ENCODE measurements at places on chromosomes 11 and 22.

DNA sequence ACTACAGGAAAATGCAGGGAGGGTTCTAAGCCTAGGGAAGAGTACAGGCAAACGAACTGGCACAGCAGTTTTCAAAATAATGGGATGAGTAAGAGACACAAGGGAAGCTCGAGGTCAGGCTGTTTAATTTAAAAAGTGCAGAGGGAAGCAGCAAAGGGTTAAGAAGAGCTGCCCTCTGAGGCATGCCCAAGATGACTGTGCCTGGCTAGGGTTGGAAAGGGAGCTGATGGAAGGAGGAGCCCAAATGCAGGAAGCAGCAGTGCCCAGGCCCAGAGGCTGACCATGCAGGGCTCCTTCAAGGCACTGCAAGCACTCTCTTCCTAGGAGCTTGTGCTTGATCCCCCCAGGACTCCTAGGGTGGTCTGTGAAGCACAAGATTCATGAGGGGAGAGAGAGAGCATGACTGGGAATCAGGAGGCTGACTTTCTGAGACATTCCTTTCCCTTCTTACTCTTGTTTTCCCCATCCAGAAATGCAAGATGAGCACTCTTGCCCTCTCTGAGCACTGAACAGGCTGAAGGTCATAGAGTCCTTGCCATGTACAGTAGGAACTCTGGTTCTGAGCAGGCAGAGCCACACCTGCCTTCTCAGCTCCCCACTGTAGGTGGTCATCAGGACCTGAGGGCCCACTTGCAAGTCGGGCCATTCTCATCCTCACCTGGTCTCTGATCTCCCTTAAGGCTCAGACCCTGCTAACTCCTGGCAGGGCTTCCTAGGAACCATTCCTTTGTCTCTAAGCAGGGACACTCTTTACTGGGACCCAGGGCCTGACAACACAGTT, 46.7 kb upstream of the DRD2 start:
- no peak for DNase-seq

DNA sequence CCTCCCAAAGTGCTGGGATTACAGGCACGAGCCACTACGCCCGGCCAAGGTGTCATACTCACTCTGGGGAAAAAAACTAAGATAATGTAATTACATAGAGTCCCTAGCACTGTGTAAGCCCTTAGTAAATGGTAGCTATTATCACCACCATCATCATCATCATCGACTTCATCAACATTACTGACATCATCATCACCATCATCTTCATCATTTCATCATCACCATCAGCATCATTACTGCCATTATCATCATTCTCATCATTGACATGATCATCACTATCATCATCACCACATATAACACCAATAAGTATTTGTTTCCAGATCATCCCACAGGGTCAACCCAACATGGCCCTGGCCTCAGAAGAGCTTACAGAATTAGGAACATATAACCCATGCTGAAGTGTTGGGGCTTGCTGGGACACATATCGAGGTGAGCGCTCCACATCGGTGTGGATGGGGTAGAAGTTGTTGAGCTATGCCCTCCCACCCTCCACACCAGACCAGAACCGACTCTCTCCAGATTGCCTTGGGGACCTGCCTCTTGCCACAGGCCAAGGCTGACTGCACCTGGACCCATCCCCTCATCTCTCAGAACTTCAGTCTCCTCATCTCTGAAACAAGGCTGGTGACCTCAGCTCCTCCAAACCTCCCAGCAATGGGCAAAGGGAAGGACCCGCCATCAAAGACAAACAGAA, 14.7 kb upstream of the CD5 start:
- DNase-seq = no peak

GRCh38 chr11:103842191-103842590, 194.2 kb upstream of the DDI1 start:
- no peak for DNase-seq

- no peak for DNase-seq
Measured at GRCh38 chr11:126533560-126533959, 178.1 kb downstream of the ST3GAL4 start.

- no peak for DNase-seq
Measured at GRCh38 chr11:58917159-58917783, 22.0 kb upstream of the GLYATL1 start.

- DNase-seq = no peak
Measured at GRCh38 chr11:122692444-122692843, 36.9 kb downstream of the UBASH3B start.

- no peak for DNase-seq
Measured at GRCh38 chr11:1942558-1943260, 4.4 kb upstream of the MRPL23 start.

DNA sequence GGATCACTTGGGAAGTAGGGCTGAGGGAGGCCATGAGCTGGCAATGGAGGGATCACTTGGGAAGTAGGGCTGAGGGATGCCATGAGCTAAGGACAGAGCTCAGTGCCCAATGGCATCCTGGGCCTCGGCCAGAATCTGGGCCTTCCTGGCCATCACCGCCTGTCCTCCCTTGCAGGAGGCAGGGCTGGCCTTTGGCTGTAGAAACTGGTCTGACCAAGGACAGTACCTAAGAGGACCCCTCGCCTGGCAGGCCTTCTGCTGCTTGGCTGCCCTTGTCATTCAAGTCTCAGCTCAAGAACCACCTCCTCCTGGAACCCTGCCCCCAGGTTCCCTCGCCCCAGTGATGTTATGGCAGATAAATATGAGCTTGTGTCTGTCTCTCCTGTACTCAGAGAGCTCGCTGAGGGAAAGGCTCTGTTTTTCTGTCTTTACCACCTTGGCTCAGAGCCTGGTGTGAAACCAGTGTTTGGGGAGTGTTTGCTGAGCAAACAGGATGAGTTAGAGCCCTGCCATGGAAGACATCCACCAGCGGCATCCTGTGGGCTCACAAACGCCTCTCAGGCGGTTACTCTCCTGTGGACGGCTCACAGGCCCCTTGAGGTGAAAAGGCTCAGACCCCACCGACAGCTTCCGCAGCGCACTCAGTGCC, 19.3 kb upstream of the RASL10A start:
- DNase-seq = no peak

GRCh38 chr11:77473801-77474683, at the start of gene PAK1:
TSS of gene PAK1 (minus strand) at chr11:77474094. CDS start at chr11:77392520, 81,574 bp downstream.
- no peak for DNase-seq

- DNase-seq = no peak
Measured at GRCh38 chr11:102929166-102929565, 26.4 kb downstream of the MMP13 start.

DNA sequence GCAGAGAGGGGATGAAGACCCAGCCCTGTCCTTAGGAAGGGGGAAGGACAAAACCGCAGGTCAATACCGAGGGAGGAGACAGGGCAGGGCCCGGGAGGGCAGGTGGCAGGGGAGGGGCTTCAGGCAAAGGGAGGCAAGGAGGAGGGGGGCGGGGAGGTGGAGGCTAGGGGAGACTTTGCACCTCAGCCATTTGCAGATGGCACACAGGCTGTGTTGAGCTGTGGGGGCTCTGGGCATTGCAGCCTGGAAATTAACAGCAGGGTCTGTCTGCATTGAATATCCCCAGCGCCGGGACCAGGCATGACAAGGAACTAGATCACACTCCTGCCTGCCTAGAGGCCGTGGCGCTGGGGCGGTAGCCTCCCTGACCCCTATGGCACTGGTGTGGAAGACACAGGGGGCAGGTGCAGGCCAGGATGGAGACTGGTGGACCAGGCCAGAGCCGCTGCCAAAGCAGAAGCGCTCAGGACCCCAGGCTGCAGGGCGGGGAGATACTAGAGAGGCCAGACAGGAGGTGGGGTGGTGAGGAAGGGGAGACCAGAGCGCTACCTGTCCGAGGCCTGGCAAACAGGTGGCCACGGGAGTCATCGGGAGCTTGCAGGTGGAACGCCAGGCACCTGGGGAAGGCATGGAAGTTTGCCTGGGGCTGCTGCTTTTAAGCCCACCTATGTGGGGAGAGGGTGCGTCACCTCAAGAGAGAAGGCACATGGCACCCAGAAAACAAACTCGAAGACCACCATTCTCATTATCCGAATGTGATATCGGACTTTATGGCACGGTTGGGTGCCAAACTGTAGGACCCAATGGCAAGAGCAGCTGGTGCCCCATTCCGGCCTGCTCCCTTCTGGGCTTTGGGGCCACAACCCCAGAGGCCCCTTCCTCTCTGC, 11.5 kb downstream of the CBX6 start:
- no peak for DNase-seq

DNA sequence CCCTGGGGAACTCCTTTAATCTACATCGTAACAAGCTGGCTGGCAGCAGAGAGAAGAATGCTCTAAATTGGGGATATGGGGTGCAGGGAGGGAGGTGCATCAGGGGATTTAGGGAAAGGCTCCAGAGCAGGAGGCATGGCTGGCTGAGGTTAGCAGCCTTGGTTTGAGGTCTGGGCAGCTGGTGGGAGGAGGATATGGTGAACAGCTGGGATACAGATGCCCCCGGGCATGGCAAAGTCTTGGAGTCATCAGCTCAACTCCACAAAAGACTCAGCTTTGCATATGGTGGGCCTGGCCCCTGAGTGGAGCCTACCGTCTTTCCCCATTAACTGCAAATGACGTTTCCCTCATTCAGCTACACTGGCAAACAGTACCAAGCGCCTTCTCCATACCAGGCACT, 5.4 kb downstream of the FAM83F start:
- no peak for DNase-seq

DNA sequence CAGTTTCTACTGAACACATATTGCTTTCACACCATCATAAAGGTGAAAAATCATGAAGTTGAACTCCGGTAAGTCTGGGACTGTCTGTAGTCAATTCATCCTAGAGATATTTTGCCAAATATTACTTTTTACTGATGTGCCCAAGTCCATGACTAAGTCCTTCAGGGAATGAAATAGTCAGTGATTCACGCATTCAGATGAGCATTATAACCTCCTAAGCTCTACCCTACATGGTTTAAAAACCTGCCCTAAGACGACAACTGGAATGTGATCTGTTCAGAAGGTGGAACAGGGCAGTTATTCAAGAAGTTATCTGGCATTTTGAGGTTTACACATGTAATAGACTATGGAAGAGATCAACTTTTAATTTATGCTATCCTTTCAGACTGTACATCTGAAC, 125.6 kb downstream of the TRPC6 start:
- DNase-seq = no peak

DNA sequence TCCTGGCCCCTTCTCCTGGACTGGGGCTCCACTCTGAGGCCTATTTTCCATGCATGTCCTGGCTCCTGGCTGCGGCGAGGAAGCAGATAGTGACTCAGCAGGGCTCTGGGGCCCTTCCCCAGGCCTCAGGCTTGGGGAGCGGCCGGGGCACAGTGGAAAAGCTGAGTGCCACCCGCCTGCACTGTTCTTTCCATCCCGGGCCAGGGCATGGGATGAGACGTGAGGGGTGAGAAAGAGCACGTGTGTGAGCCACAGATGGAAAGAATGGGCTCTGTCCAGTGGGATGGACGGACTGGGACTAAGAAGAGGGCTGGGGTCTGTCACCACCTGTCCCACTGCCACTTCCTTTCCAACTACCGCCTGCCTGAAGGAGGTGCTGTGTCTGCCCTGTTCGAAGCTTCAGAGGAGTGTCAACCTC, 12.8 kb downstream of the SLC37A2 start:
- DNase-seq = no peak

DNA sequence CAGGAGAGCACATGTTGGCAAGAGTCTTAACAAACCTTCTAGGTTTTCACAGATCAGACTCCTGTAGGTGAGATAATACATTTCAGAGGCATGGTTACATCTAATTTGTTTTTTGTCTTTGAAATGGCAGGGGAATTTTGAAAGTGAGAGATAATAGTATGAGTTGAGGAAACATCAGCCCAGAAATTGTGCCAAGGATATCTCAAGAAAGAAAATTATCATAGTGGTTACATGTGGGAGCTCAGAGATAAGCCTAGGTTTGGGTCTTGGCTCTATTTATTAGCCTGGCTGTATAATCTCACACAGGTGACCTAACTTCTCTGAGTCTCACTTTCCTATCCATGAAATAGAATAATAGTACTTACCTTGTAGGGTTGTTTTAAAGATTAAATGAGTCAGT, 443 bp downstream of the BTBD18 start:
- no peak for DNase-seq

GRCh38 chr22:19619144-19620009, 94.9 kb upstream of the SEPTIN5 start:
- DNase-seq = no peak

- no peak for DNase-seq
Measured at GRCh38 chr11:69637941-69638871, 2.8 kb upstream of the CCND1 start.

GRCh38 chr11:103010891-103011290, 55.4 kb upstream of the MMP13 start:
- DNase-seq = no peak

- DNase-seq = no peak
Measured at GRCh38 chr11:82927264-82927880, 25.8 kb downstream of the DDIAS start.

DNA sequence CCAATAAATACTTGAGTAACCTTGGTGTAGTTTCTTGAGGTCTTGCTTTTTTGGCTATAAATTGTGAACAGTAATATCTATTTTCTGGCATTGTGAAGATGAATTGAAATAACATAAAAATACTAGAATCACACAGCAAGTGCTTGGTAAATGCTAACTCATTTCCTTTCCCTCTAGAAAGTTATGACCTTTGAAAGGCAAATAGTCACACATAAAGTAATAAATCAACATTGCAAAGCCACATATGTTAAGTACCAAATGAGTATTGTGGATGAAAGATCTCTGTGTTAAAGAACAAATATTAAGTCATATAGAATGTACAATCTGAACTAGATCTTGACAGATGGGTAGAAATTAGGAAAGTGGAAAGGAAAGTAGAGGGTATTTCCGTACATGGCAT, 559.6 kb upstream of the CCDC90B start:
- no peak for DNase-seq

DNA sequence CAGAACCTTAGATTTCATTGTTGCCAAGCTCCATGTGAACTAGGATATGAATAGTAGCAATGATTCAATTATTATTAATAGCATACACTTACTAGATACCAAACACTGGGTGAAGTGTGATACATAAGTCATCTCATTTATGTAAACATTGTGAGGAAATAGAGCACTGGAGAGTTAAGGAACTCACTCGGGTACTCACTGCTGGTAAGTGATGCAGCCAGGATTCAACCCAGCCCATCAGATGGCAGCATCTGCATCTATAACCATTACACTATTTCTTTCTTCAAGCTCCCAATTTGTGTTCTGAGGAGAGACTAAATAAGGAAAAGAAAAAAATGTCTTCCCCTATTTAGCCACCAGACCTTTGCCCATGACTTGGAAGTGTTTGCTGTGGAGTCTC, 10.2 kb upstream of the ALG8 start:
- no peak for DNase-seq

DNA sequence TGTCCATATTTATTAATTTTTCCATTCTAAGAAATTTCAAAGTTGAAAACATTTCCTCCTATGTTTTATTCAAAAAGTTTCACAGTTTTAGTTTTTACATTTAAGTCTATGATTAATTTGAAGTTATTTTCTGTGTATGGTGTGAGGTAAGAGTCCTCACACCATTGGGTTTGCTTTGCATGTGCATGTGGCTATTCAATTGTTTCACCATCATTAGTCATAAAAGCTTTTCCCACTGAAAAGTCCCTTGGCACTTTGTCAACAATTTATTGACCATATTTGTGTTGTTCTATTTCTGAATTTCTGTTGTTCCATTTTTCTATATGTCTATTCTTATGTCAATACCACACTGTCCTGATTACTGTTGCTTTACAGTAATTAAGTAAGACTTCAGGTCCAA, 186.5 kb downstream of the KIF18A start:
- no peak for DNase-seq

- no peak for DNase-seq
Measured at GRCh38 chr11:70568035-70568813, 169.9 kb downstream of the CTTN start.
